ENCODE measurements at places on chromosomes 1 and 21.

- no peak for DNase-seq
These were observed 9.4 kb downstream of the UBASH3A start for GRCh38 chr21:42413093-42413492.

DNA sequence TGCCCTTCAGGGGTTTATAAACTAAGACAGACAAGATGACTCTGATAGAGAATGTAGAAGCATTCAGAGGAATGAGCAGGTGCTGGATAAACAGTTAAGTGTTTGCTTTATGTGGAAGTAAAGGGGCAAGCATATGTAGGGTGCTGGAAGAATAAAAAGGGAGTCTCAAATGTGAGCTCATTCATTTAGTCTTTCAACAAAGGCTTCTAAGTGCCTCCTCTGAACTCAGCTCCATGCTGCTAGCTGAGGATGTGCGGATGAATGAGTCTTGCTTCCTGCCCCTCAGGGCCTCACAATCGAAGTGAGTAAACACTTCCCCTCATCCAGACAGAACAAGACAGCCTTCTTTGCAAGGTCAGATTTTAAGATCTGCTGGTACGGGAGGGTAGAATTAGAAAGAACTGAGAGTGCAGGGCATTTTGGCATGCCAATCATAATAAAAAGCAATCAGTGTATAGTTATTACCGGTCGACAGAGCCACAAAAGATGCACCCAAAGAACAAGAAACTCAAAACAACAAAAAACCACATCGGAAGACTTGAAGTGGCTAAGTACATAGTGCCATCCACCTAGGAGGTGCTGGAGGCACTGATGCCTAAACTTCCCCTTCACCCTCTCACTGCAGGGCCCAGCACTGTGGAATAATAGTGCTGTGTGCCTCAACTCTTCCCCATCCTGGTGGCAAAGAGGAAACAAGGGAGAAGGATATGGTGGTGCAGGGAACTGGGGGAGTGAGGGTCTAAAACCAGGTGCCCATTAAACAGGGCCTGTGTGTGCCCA is 69.8 kb downstream of the TNR start:
- DNase-seq = no peak

GRCh38 chr1:219149009-219149577 is 24.6 kb upstream of the LYPLAL1 start:
- DNase-seq = no peak

GRCh38 chr1:37752583-37753471 is 12.1 kb downstream of the EPHA10 start:
- DNase-seq = no peak

DNA sequence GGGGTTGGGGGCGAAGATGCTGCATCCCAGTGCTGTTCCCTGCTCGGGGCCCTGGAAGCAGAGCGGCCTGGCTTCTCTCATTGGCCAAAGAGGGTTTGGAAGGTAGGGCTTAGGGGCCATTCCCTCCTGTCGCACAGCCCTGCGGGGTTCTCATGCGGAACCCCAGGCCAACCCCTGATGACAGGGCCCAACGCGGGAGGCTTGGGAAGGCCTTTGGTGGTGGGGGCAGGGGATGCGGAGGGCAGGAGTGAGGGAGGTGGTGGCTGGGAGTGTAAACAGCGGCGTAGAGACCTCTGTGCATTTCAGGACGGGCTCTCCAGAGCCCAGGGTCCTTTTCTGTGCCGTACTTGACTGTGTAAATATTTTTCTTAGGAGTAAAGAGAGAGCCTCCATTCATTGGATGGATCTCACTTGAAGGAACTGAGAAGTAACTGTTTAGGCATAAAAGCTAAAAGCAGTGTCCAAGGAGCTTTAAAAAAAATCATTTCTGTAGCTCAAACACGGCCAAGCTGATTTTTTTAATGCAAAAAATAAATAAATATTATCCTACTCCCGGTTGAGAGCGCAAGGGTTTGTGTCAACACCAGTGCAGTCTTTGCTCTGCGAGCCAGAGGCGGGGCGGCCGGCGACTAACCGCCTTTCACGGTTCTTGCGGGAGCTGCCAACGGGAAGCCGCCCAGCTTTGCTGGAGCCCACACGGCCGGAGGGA is 169.1 kb downstream of the PRDM16 start:
- no peak for DNase-seq

- no peak for DNase-seq
These were observed 92.3 kb upstream of the COL6A1 start for GRCh38 chr21:45889256-45889655.

GRCh38 chr21:38660333-38661196 is 145.2 kb upstream of the ETS2 start:
- DNase-seq = no peak

- DNase-seq = no peak
These were observed 758.0 kb upstream of the B3GALT2 start for GRCh38 chr1:193944454-193944853.

- DNase-seq = no peak
These were observed 8.7 kb upstream of the GJA5 start for GRCh38 chr1:147769106-147769505.

DNA sequence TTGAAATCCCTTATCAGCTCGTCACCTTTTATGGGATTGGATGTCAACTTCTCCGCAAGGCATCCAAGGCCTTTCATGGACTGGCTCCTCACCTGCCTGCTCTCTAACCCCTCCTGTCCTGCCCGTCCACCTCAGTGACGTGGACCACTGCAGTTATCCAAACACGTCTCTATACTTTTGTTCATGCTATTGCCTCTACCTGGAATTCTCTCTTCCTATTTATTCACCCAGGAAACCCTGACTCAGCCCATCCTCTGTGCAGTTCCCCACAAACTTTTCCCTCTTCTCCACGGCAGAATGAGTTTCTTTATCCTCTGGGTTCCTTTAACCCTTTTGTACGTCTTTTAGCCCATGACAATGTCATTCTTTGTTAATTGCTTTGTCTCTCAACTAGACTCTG is 5.1 kb upstream of the UTP25 start:
- DNase-seq = no peak

- no peak for DNase-seq
These were observed 708 bp downstream of the PRDM2 start for GRCh38 chr1:13700521-13701270.

DNA sequence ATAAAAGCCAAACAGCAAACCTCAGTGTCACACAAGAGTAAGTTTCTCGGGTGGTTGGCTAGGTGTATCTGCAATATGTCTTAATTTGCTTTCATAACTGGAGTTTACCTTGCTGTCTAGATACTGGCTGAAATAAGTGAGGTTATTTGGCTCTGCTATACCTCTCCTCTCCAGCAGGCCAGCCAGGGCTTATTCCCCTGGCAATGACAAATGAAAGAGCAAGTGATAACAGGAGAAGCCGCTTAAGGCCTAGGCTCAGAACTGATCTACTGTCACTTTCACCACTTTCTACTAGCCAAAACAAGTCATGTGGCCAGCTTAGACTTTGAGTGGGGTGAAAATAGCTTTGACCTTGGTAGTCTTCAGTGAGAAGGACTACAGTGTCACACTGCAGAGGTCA is 4.8 kb upstream of the RPE65 start:
- no peak for DNase-seq

DNA sequence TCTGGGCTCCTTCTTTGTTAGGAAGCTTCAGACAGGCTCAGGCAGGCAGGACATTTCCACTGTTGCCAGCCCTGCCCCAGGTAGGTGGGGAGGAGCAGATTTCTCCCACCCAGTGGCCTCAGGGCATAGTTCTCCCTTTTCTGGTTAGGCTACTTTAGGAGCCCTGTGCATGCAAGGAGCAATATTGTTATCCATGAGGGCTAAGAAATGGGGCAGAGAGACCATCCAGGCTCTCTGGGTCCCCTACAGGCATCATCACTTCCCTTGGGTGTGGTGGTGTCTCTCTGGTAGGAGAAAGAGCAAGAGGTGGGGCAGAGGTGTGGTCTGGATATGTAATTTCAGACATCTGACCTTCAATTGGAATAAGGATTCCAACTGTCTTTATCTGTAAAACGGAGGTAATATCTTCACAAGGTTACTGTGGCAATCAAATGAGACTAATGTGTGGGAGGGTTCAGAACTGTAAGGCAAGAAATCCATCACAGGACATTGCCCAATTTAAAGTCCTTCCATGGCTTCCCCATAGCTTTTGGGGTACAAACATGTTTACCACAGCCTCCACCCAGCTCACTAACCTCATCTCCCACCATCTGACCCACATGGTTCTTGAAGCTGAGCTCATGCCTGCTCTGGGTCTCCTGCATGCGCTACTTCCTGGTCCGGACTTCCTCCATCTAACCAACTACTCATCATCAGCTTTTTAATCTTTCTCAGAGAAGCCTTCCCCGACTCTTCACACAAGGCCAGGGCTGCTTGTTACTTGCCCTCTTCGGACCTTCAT is 26.1 kb downstream of the PCAT6 start:
- no peak for DNase-seq

- no peak for DNase-seq
These were observed 76.1 kb upstream of the C8B start for GRCh38 chr1:57041901-57042300.

- no peak for DNase-seq
These were observed 338.4 kb downstream of the DISC1 start for GRCh38 chr1:231964961-231965360.

DNA sequence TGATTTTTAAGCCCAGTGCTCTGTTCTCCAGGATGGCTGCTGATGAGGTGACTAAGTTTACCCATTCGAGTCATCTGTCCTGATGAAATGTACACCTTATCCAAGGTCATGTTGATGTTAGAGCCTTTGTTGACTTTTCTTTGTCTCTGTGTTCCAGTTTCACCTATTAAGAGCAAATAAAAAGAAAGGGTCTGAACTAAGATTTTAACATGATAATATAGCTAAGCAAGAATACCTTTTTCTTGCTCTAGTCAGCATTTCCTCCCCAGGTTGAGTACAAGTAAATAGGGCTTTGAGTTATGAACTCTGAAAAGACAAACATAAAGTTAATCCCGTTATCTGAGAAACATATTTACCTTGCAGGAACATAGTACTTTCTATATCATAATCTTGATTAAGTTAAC is 52.1 kb upstream of the GPR88 start:
- no peak for DNase-seq

DNA sequence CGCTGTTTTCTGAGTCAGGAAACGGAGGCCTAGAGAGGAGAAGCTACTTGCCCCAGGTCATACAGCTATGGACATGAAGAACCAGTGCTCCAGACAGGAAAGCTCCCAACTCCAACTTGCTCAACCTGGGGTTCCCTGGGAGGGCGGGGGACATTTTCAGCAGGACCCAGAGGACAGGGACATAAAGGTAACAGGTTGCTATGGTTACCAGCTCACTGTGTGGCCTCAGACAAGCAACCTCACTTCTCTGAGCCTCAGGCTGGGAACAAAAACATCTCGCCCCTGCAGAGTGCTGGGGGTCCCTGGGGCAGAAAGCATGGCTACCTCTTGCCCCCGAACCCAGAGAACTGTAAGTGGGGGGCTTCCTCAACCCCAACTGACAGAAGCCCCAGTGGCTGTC is 16.1 kb downstream of the FBXO2 start:
- no peak for DNase-seq

- no peak for DNase-seq
These were observed 2.1 kb upstream of the DEGS1 start for GRCh38 chr1:224180783-224181452.

GRCh38 chr21:45655124-45655523 is 11.6 kb downstream of the PCBP3 start:
- no peak for DNase-seq

DNA sequence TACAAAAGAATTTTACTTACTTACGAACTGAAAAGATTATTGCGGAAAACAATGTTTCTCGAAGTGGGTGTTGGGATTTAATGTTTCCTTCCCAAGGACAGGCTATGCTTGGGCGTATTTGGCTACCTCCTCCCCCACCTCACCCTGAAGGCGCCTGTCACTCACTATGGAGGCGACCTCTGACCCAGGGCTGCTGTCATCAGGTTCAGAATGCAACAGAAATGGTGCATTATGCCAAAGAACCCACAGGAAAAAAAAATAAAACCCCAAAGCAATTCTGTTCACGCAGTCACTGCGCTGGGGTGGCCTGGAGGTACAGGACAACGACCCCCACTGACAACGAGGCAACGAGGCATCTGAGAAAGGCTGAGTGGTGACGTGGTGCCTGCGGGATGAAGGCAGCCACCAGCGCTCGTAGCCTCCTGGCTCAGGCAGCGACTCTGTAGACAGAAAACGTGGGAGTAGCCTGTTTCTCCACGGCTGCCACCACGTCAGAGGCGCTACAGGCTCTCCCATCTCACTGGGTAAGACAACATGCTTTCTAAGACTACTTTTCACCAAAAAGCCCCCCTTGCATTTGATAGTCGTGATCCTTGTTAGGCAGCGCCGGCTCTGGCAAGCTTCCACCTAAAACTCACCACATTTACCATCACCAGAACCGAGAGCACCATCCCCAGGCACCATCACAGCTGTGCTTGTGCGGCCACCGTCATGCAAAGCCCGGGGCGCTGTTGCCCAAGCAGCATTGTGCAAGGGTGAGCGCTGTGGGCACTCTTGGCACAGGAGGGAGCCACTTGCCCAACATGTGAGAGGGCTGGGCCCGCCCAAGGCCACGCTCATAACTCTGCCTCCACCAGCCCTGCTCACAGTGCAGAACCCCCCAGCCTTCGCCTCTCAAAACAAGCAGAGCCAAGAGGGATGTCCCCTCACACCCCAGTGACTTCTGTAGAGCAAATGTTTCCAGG is 14.3 kb downstream of the NADK start:
- DNase-seq = no peak

DNA sequence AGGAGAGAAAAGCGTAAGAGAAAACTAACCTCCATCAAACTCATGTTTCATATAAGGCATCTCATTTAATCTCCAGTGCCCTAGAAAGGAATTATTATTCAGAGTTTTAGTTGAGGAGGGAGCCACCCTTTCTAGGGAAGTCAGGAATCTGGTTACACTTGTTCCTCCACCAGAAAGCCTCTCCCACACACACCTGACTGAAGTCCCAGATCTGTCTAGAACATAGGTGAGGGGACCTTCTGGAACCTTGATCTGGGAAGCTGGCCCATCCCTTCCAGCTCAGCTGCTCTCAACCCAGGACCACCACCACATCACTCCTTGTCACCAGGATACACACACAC is 1.9 kb upstream of the DENND2D start:
- no peak for DNase-seq

DNA sequence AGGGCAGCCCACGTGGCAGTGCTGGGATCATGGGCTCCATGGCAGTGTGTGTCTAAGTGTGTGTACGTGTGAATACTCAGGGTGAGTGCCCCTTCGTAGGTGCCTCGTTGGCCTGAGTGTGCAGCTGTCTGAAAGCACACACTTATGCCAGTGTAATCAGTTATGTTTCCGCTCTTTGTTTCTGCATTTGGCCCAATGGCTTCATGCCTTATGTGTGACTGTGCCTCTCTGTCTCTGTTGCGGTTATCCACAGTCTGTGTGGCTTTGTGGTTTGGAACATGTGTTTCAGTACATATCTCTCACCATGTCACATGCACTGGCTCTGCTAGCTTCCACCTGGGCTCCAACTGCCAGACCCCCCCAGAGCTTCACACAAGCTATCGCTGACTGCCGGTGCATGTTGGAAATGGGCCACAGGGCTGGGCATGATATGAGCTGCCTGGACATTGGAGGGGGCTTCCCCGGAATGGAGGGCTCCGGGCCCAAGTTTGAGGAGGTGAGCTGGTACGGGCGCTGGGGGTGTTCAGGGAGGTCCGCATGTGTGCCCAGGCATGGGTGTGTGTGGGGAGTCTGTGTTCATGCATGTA is 70.3 kb upstream of the TINAGL1 start:
- DNase-seq = no peak

All from brain pericyte (primary cell).